ENCODE measurements at places on chromosomes 6 and 20.

- no peak for DNase-seq
Observed at GRCh38 chr20:38373231-38373867, 27.1 kb downstream of the LBP start.

DNA sequence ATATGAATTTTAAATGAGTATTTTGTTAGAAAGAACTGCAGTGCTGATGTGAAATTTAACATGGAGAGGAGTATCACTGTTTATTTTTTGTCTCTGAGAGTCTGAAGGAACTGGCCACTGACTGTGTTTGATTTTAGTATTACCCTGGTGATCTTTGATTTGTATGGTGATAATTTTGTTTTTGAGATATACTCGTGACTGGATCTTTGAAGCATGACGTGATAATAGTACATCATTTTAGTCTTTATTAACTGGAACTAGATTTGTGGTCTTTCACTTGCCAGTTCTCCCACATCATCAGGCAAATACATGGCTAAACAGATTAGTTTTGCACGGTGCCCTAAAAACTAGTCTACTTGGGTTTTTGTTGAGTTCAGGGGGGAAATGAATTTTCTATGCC, 55.5 kb downstream of the ARID1B start:
- no peak for DNase-seq

- DNase-seq, result no peak
Observed at GRCh38 chr6:16267428-16268263, 29.3 kb downstream of the GMPR start.

GRCh38 chr20:11255860-11256259, 582.1 kb upstream of the JAG1 start:
- no peak for DNase-seq

DNA sequence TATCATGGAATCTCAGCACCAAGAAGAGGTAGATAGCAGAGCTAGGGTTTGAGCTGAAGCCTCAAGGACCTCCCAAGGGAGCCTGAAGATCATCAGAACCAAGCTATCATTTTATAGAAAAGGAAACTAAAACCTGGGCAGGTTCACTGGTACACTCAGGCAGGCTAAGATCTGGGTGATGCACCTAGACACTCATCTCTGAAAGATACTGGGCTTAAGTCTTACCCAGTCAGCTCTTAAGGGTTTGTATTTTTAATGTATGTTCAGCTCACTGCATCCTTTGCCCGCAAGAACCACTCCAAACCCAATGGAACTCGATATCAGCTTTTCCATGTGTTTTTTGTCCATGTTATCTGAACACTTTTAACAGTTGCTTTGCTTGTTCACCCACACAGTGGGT, 78.0 kb upstream of the SLC22A16 start:
- DNase-seq, result no peak

DNA sequence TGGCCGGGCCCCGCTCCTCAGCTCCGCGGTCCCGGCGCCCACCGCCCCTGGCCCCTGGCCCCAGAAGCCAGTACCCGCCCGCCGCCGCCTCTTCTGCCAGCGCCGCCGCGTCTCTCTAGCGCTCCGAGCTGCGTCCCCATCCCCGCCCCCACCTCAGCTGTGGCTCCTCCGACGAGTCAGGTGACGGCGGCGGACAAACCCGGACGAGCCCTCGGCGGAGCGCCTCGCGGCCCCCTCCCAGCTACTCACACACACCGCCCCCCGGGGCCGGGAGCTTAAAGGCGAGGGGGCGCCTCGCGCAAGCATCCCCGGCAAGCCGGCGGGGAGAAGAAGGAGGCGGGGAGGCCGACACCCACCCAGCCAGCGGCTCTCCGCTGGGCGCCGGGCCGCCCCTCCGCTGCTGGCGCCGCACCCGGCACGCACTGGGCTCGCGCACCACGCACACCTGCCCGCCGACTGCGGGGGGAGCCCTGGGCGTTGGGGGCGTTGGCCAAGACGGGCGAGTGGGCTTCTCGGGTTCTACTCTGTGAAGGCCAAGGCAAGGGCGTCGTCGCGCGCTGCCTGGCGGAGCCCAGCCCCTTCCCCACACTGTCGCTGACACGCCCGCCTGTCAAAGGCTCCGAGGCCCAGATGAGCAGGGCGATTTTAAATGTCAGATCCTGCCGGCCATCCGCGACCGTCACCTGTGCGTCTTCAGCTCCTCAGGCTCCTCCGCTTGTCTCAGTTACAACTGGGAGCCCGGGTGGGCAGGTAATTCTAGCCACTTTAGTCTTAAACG, at the start of gene SNAP91:
TSS of gene SNAP91 (minus strand) at position 132 of the 778 bp plus-strand sequence. CDS start 1,174 bp downstream, outside the sequence.
- no peak for DNase-seq

DNA sequence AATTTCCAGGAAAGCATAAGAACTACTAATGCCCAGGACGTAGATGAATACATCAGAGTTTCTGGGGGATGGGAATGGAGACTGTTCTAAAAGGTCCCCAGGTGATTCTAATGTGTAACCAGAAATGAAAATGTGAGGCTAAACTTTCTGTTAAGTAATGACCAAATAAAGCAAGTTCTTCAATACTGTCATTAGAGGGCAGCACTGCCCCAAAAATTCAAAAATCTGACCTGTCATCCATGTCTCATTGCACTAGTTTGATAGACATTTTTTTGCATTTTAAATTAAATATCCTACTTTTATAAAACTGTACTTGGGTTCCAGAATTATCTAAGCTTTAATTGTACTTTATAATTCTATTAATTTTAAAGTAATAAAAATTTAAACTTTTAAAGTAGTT, 94.9 kb downstream of the RFX6 start:
- peak; percentile 20 for DNase-seq

GRCh38 chr20:14919501-14920081, 582.2 kb upstream of the FLRT3 start:
- DNase-seq, result no peak

DNA sequence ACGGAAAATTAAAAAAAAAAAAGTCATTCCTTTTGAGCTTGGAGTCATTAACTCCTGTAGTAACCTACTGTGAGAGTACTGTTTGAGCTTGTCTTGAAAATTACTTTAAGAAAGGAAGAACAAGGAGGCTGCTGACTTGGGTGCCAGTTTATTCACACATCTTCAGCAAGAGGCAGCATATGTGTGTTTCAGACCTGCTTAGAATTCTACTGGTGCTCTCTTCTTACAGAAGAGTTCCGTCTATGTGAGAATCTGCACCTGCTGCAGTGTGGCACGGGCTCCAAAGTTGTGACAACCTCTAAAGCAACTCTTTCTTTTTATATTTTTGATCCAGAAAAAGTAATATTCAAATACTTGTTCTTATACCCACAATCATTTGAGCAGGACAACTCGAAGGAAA, 117.4 kb upstream of the SOX4 start:
- no peak for DNase-seq

- no peak for DNase-seq
Observed at GRCh38 chr6:106486236-106486635, 125.7 kb downstream of the CRYBG1 start.

GRCh38 chr6:38436726-38437465, 202.8 kb downstream of the BTBD9 start:
- DNase-seq, result no peak

DNA sequence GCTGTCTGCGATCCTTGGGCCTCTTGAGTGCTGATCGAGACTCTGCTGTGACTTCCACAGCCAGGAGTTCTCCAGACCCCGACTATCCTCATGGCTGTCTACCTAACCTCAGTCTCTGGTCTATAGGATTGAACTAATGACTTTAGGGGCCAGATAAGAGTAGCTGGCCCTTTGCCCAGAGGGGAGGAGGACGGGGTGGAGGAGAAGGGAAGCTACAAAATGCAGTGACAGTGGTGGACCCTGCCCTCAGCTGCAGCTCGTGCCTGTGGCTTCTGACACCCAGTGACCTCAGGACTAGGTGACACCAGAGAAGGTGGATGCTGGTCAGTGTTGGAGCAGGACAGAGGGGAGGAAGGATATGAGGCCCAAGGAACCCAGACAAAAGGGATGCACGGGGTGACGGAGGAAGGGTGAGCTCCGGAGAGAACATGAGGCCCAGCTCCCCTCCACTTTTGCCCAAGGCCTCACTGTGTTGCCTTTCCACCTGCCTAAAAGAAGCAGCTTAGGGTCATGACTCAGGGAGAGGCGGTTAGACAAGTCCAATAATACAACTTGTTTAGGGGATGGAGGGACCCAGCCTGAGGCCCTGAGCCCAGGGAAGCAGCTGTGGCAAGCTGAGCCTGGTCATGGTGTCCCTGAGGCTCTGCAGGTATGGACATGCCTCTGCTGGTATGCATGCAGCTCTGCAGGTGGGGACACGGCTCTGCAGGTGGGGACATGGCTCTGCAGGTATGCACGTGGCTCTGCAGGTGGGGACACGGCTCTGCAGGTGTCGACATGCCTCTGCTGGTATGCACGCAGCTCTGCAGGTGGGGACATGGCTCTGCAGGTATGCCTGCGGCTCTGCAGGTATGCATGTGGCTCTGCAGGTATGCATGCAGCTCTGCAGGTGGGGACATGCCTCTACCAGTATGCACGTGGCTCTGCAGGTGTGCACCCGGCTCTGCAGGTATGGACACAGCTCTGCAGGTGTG, 67.7 kb downstream of the SYNJ2 start:
- no peak for DNase-seq

DNA sequence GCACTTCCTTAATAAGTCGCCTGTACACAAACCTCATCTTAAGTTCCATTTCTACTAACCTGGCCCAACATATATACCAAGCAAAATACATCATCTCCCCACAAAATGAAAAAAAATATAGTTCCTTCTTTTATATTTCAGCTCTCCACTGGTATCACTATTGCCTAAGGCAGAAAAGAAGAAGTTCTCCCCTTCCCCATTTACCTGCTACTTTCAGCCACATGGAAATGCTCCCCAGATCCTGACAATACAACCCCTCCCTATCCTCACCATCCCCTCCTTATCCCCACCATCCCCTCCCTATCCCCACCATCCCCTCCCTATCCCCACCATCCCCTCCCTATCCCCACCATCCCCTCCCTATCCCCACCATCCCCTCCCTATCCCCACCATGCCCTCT, 175.7 kb downstream of the LINC00237 start:
- DNase-seq, result no peak

DNA sequence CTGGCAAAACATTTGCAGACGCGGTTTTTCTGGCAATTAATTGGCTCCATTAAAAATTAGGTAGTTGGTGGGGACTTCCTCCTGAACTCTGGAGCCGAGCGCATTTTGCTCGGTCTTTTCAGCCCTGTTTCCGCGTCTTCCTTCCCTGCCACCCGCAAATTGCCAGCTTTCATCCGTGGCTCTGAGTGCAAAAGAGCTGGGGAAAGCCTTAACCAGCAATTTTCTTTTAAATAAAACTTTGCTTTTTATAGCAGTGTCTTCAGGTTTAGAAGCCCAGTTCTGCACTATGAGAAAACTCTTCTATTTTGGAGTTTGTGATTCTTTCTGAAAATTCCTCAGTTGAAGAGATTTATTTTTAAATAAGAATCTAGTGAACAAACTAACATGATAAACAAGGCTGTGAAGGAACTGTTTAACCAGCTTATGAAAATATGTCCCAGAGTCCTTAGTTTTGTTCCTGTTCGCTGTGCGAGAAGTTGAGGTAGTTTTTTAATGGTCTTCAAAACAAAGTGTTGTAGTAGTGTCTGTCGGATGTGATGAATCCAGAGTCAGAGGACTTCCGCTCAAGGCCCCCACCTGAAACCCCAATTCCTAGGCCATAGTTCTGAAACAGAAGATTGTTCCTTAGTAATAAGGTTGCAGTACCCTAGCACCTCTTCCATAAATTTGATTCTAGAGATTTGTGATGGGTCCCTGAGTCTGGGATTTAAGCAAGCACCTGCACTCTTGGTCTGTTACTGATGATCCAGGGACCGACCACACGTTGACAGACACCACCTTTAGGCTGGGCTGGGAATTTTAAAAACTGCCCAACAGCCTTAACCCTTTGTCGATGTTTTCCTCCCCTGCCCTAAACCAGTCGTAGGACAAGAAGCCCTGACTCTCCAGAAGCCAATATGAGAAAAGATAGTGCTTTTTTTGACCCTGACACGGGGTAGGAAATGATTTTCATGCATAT, 950 bp downstream of the KCTD20 start:
- no peak for DNase-seq

GRCh38 chr20:46210672-46211330, 92.7 kb downstream of the CD40 start:
- no peak for DNase-seq

GRCh38 chr20:48738094-48738398, 89.8 kb downstream of the PREX1 start:
- DNase-seq, result no peak
